ELR (cell line): ENCODE measurements at places on chromosomes 12 and 14.

GRCh38 chr14:71193663-71194062, 286.4 kb downstream of the PCNX1 start:
- DNase-seq: peak; percentile 21

DNA sequence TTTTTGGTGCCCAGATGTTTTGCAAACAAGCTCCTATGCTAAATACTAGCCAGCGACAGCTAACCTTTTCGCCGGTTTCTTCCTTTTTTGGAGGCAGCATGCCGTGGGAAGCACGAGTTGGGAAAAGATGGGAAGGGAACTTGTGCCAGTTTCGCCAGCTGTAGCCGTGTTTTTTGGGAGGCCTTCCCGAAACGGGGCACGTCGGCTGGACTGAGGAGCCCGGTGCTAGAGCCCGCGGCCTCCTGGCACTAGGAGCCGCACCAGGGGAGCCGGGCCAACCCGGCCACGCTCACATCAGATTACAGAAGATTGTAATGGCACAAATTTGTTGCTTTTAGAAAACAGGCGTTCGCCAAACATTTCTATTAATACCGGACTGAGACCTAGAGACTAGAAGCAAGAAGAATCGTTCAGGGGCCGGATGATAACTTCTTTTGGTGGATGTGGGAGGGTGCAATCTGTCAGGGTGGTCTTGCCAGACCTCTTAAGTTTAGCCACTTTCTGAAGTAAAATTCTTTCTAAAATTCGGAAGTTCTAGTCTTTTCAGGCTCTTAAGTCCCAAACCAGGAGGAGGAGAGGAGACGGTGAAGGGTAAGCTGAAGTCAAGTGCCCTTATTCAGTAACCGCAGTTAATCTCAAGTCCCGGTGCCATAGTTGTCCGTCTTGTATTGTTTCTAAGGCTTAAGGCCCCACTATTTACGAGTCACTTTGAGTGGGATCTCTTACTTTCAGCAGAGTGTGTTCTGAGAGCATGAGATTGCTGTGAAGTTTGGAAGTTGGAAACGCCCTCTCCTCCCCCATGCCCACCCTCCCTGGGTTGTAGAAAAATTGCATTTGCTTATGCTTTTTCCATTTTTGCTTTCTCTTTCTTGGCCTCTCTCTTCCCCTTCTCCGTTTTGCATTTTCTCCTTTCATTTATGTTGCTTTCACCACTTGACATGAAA, 1.3 kb downstream of the RASSF3 start:
- DNase-seq: peak; percentile 50

- no peak for DNase-seq
These were observed 137.0 kb upstream of the LMNTD1 start for GRCh38 chr12:25689996-25690501.

DNA sequence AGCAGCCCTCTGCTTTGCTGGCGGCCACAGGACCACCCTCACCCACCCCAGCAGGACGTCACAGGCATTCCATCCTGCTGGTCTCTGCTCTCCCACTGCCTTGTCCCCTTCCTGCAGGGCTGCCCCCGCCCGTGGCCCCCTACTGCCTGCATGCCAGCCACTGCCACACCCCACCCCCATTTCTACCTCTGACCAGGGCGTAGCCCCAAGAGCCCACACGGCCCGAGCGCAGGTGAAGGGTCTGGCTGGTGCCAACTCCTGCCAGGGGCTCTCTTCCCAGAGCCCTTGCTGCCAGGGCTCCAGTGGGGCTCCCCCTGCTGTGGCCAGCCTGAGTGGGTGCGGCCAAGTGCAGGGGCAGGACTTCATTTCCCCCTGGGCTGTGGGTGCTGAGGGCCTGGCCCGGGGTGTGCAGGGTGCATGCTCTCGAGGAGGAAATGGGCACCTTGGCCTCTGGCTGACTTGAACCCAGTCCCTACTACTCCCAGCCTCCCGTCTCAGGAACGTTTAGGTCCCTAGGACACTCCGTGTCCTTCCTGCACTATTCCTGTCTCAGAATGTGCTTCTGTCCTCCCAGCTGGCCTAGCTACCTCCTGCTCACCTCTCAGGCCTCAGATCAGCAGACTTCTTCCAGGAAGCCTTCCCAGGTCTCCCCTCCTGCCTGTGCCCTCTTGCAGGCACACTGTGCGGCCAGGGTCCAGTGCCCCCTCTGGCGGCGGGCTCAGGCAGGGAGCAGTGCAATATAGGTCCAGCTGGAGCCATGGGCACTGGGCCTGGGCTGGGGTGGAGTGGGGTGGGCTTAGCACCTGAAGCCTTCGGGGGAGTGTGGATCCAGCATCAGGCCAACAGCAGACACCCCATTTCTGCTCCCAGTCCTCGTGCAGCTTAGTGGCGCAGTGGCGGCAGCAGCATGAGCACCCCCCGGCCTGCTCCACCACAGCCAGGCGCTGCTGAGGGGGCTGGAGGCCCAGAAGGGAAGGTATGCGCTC, 1.4 kb downstream of the LBHD2 start:
- DNase-seq: no peak

DNA sequence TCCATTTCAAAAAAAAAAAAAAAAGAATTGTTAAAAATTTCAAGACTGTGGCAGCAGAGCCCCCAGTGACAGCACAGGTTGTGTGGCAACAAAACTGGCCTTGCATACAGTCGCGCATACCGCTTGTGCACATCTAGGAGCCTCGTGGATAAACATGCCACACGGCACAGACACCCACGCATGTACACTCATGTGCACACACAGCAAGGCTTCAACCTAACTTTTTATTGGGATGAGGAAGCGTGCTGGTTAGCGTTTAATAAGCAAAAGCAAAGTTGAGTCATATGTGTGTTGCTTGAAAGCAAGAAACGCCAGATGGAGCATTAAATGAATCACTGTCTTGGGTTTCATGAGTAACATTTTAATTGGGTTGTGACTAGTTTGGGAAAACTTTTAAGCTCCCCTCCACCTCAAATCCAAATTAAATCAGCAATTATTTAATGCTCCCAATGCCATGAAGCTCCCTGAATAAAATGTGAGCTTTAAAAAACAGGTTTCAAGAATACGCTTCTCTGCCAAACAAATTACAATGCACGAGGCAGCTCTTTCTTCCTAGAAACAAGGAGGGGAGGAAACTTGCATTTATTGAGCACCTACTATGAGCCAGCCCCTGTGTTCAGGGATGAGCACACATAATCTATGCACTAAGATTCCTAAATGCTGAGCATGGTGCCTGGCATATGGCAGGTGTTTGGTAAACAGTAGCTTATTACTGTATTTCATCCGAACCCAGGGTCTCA, 35.7 kb upstream of the EML1 start:
- DNase-seq: peak; percentile 100

- DNase-seq: no peak
These were observed 1127.4 kb downstream of the LRFN5 start for GRCh38 chr14:42734041-42734440.

GRCh38 chr12:9064201-9064814, 51.4 kb downstream of the A2M start:
- DNase-seq: peak; percentile 52

GRCh38 chr14:94052199-94052598, 26.1 kb downstream of the OTUB2 start:
- no peak for DNase-seq

DNA sequence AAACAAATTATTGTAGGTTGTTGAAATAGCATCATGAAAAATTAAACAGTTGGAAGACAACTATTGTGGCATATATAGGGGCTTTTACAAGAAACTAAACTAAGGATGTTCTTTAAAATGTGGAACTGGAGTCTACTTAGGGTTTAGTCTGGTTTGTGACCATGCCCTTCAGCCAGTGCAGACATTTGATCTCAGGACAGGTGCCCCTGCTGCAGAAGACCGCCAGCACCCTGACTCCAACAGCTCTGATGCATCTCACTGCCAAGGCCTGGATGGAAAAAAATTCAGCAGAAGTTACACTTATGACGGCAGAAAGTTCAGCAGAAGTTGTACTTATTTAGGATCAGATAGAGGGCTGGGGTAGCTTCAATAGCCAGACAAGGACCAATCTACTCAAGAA, 51.5 kb downstream of the TMEM117 start:
- DNase-seq: no peak

DNA sequence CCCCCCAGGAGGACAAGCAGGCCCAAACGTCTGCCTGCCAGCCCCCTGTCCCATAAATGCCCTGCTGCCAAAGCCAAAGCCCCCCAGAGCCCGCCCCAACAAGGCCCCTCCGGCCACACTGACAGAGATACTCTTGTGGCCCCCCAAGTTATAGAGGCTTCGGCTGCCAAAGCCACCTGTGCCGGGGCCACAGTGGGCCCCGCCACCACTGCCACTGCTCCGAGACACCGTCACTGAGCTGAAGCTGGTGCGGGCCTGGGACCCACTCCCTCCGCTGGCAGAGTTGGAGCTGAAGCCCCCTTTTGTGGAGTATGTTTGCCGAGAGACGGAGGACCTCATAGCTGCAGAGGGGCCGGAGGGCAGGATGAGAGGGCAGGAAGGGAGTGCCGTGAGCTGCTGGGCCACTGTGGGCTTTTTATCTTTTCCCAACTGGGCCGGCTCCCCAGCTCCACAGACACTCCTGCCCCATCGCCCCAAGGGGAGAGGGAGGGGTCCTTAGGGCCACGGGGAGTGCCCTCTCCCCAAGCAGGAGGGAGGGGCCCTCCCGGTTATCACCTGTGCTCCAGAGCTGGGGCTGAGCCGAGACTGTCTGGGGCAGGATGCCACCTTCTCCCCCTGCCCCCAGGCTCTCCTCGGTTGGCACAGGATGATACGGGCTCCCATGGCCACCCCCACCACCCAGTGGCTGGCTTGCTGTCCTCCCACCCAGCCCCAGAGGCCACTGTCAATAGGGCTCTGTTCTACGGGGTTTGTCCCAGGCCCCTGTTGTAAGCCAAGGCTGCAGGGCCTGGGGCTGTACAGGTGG, at the start of gene KRT79:
KRT79 (minus strand) TSS at position 390 of the 805 bp plus-strand sequence; CDS start at position 339, 51 bp downstream.
- DNase-seq: no peak

GRCh38 chr14:85178864-85179263, 351.1 kb upstream of the FLRT2 start:
- DNase-seq: no peak

DNA sequence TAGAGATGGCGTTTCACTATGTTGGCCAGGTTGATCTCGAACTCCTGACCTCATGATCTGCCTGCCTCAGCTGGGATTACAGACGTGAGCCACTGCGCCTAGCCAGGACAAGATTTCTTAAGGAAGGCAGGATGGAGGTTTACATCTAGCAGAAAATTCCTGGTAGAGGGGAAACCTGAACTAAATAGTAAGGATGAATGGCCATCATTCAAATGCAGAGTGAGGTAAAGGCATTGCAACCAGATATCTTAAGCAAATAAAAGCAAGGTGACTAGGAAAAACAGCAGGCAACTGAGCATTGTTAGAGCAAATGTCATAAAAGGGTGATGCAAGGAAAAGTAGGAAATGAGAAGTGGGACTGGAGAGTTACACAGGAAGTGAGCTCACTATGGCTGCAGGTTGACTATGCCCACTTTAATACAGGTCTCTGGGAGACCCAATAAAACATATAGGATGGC, 133.0 kb downstream of the SOX5 start:
- DNase-seq: no peak

- DNase-seq: no peak
These were observed 24.0 kb upstream of the GSG1 start for GRCh38 chr12:13127444-13127843.
